CD4-positive, alpha-beta memory T cell (primary cell): ENCODE measurements at places on chromosomes 3 and 15.

DNA sequence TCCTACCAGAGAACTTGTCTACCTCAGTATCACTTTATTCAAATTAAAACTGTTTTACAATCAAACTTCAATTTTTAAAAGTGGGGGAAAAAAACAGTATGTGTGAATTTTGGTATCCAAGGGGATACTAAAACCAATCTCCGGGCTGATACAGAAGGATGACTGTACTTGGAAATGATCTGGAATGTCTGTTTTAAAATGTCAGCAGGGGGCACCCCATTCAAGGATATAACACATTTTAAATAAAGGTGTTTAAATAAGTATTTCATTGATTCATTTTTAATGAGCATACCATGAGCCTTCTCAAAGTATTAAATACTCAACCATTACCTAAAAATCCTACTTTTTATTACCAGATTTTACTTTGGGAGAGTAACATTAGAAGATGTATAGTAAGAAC is 67.9 kb downstream of the ULK4 start:
- peak; percentile 20 for DNase-seq

GRCh38 chr3:152428577-152428976 is 159.8 kb downstream of the MBNL1 start:
- DNase-seq = no peak

- no peak for DNase-seq
Measured at GRCh38 chr3:195735036-195735695, 14.4 kb downstream of the MUC20 start.

DNA sequence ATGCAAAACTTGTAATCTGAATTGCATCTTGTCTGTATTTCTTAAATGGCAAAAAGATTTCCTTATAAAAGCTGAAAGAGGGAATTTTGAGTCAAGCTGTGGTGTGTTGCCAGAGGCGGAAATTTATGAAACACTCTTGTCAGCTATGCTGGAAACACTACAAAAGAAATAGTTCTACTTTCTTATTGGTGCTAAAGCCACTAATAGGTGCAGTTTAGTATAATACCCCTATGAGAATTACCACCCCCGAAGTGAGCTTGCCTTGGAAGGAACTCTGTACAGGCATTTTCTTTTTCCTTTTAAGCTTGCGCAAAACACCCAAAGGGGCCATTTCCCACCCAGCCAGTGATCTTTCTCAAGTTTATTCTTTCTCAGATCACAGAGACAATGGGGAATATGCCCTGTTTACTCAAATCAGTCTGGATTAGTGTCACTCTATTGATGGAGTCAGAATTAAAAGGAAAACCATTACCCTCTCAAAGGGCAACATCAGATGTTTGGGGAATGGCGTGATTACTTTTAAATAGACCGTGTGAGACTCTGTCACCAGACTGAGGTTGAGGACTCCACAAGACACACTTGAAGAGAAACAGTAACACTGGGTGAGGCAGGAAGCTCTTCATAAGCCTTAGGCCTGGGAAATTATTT is 166.0 kb downstream of the TP63 start:
- DNase-seq = no peak

GRCh38 chr15:99983886-99984286 is 250.6 kb upstream of the LYSMD4 start:
- DNase-seq = no peak

- no peak for DNase-seq
Measured at GRCh38 chr15:100944244-100944895, 25.2 kb downstream of the LRRK1 start.

- DNase-seq = no peak
Measured at GRCh38 chr3:80159990-80160506, 392.2 kb upstream of the ROBO1 start.

- no peak for DNase-seq
Measured at GRCh38 chr3:14124223-14124614, 451 bp downstream of the CHCHD4 start.

GRCh38 chr3:134621854-134622253 is 29.0 kb downstream of the KY start:
- no peak for DNase-seq

DNA sequence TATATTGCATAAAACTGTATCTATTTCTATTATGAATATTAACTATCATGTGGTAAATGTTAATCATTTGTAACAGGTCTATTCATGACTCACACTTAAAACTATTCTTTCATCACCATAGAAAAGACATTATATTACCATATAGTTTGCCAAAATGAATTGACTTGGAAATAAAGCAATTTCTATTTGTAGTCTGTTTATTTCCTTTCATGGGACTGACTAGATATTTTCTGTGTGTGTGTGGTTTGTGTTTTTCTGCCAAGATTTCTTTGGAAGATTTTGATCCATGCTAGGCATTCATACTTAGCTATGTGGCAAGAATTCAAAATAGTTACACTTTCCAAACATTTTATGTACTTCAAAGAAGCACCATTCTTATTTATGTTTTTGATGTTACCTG is 522.5 kb upstream of the AGTR1 start:
- no peak for DNase-seq

GRCh38 chr3:67302489-67302888 is 304.4 kb downstream of the KBTBD8 start:
- no peak for DNase-seq

GRCh38 chr3:10223676-10224639 is 24.3 kb upstream of the TATDN2 start:
- peak; percentile 39 for DNase-seq

DNA sequence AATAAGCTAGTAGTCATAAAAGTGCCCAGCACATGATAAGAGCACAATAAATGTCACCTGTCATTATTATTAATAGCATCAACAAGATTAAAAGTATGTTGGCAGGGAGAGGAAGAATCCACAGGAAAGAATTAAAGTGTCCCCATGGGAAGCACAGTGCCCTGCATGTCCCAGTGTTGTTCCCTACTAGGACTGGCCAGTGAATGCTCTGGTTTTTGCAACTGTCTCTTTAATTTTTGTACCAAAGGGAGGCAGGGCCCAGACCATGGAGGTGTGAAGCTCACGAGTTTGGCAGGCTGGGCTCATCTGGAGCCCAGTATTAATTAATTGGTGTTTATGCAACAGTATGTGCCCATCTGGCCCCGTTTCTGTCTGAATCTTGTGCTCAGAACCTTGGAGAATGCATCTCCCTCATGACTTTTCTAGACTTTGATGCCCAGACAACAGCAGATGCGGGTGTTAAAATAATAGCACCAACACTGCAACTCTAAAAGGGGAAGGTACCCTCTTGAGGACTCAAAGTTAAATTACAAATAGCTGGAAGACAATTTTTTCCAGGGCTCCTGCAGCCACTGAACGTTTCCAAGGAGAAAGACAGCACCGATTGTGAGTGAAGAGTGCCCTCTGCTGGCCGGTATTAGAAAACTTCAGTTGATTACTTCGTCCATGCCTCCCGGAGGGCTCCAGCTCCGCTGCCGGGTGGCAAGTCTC is 71.9 kb upstream of the SPATA12 start:
- peak; percentile 67 for DNase-seq

- DNase-seq = no peak
Measured at GRCh38 chr3:194588741-194589140, 44.5 kb downstream of the TMEM44 start.

DNA sequence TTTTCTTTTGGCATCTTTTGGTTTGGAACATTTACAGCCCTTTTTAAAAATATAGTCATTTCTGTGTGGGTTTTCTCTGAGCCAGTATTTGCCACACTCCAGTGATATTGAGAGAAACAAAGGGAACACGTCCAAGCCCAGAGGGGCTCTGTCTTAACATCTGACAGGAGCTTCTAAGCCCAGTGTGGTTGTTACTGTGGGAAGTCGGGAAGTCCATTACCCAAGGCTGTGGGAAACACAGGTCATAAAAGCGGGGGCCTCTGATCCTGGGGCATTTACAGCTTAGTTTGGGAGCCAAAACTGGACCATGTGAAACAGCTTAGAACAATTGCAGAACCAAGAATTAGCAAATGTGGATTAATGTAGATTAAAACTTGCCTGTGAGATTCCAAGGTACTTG is 123.0 kb downstream of the PTPRG start:
- no peak for DNase-seq

GRCh38 chr3:138445236-138445635 is 10.8 kb downstream of the ESYT3 start:
- no peak for DNase-seq

- no peak for DNase-seq
Measured at GRCh38 chr3:40939741-40940130, 259.6 kb upstream of the CTNNB1 start.

- DNase-seq = no peak
Measured at GRCh38 chr3:89954137-89954536, 846.7 kb downstream of the EPHA3 start.

DNA sequence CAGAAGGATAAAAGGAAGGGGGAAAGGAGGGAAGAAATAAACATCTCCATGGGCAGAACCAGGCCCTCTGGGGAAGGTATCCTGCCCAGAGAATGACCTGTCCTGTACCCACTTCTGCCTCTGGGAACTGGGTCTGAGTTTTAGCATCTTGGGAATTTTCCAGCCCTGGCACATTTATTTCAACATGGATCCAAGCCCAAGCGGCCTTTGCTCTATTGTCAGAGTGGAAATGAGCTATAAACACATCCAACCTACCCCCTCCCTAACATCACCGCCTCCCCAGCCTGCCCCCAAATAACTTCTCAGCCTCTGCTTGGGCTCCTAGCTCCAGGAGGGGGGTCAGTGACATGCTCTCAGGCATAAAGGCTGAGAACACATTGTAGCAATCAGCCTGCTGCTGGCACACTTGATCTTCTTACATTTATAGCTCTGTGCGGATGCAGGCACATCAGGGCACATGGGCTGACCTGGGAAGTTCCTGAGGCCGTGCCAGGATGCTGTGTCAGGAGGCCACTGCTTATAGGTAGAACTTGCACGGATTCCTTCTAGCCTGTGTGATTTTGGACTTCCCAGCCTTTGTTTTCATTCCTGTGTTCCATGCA is 4.6 kb upstream of the OXTR start:
- no peak for DNase-seq

GRCh38 chr15:73313861-73314260 is 54.9 kb downstream of the HCN4 start:
- no peak for DNase-seq

GRCh38 chr15:31374489-31374888 is 47.9 kb downstream of the KLF13 start:
- DNase-seq = no peak

DNA sequence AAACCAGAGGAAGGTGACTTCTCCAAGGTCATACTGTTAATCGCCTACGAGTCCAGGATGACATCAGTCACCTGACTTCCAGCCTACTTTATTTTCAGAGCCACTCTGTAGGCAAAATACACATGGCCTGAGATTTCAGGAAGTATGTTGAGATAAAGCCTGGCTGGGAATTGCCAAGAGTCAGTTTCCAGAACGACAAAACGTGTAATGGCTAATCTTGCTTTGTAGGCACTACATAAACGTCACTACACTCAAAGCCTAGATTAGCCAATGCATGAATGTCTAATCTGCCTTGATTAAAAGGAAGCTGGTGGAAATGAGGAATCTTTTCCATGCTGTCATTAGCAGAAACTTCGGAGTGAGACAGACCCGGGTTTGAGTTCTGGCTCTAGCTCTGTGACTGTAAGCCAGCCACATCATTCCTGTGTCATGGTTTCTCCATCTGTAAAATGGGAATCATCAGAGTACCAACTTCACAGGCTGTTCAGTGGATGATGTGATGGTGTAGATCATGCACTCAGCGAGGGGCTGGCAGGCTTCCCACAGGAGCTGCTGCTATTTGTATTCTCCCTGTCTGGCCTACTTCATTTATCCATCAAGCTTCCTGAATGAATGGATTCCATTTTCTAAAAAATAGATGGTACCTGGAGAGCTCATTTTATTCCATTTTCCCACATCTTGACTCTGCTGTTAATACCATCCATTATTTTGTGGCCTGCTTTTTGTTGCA is 241.9 kb downstream of the XXYLT1 start:
- no peak for DNase-seq

DNA sequence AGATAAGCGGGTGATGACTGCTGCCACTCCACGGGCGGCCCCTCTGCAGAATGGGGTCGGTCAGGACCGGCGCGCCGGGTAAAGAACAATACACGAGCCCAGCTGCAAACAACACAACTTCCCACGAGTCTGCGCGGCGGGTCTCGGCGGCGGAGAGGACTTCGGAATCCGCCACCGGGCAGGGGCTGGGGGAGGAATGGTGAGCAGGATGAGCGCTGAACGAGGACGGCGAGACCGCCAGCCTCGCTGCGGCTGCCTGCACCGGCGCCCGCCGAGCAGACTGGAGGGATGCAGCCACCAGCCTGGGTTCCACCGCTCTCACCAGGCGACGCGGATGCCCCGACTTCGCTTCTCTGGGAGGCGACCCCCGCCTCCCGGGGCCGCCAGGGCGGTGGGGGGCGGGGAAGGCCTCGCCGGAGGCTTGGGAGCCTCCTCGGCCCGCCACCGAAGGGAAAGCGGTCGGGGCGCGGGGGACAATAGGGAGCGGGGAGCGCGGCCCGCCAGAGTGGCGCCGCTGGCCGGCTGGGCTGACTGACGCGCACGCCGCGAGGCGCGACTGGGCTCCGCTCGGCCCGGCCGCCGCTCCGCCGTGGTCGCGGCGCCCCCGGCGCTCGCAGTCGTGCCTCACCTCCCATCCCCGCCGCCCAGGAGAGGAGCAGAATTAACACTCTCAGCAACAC is 515 bp downstream of the ADAM10 start:
- peak; percentile 34 for DNase-seq

DNA sequence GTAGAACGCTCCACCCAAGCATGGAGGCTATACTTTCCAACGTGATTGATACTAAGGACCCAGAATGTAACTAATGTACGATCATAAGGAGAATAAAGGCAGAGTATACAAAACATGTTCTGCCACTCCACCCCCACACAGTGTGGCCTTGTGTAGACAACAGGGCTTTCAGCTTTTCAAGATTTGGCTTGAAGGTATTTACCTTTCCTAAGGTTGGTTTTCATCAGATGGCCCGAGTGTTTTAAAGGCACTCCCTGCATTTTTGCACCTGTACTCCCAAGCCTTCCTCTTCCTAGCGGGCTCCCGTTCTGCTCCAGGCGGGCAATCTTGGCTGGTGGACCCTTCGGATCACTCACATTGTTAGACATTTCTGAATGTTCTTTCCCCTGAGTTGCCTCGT is 4.6 kb downstream of the SATB1 start:
- no peak for DNase-seq

- no peak for DNase-seq
Measured at GRCh38 chr3:29214009-29214658, 66.7 kb upstream of the RBMS3 start.

DNA sequence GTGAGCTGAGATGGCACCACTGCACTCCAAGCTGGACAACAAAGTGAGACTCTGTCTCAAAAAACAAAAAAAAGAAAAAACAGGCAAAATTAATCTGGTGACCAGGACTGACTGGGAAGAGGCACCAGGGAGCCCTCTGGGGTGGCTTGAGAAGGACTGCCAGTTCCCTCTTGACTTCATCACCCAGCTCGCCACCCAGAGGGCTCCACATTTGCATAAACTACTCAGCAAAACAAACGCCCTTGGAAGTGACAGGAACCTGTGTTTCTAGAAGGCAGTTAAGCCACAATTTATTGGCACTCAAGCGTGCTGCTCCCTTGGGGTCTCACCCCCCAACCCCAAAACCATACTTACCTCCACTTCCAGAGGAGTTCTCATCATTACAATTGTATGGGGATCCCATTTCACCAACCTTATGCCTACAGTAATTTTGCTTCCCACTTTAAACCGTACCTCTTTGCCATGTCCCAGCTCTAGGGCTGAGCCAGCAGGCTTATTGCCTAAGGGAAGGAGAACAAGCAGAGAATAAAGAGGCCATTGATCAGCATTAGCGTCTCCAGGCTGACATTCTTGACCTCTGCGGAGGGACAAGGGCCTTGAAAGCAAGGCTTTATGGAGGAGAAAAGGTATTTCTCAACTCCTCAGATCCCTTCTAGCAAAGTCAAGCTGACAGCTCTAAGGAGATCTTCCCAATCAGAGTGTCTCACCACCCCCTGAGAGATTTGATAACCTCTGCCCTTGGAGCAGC is 357.4 kb downstream of the SHQ1 start:
- DNase-seq = no peak

GRCh38 chr15:76060118-76060989 is 569 bp downstream of the TMEM266 start:
- peak; percentile 33 for DNase-seq
